Aorta (tissue), 5 donors: ENCODE measurements at places on chromosomes 3 and 15. TPM values are rescaled to one million over a fixed set of nuclear protein-coding genes. Genes with fewer than 3 reads are reported as not detected.

The ATP13A4 gene
- 0.10 TPM for total RNA-seq

The HIGD2B gene
- not detected for total RNA-seq

The EXD1 gene
- total RNA-seq: not detected

The JMJD7 gene
- 9.6 TPM for total RNA-seq

The UACA gene
- total RNA-seq: 132 TPM

The PLSCR5 gene
- not detected for total RNA-seq

The VILL gene
- total RNA-seq: 10.9 TPM

The PLSCR4 gene
- 69.7 TPM for total RNA-seq

The TUBGCP5 gene
- 19.8 TPM for total RNA-seq

The MYL3 gene
- total RNA-seq: 1.8 TPM

The PCOLCE2 gene
- 106 TPM for total RNA-seq

The ACKR2 gene
- 3.1 TPM for total RNA-seq

The TICRR gene
- total RNA-seq: 0.60 TPM

The SLC28A2 gene
- total RNA-seq: not detected

The UCN2 gene
- 0.24 TPM for total RNA-seq

The INSYN1 gene
- total RNA-seq: 4.8 TPM

The CKMT1A gene
- total RNA-seq: not detected

The AP3B2 gene
- total RNA-seq: 0.42 TPM

The SLC9C1 gene
- total RNA-seq: 0.81 TPM

The GATA2 gene
- 12.5 TPM for total RNA-seq

The APBA2 gene
- total RNA-seq: 2.0 TPM

The SRGAP3 gene
- 2.0 TPM for total RNA-seq

The FOXL2 gene
- not detected for total RNA-seq

The CDAN1 gene
- 18.6 TPM for total RNA-seq

The MOBP gene
- total RNA-seq: not detected

The ZCWPW2 gene
- total RNA-seq: 1.6 TPM

The MCTP2 gene
- 7.7 TPM for total RNA-seq

The SYNPR gene
- not detected for total RNA-seq

The GUCA1C gene
- total RNA-seq: not detected

The C2CD4A gene
- total RNA-seq: 0.19 TPM

The ECE2 gene
- not detected for total RNA-seq

The SAMMSON gene
- total RNA-seq: 25.6 TPM

The TNFSF10 gene
- total RNA-seq: 53.3 TPM

The LACTB gene
- total RNA-seq: 12.6 TPM

The C15orf39 gene
- total RNA-seq: 24.6 TPM

The CNTN3 gene
- total RNA-seq: 3.4 TPM

The CIAO2A gene
- 23.2 TPM for total RNA-seq
